ENCODE measurements at places on chromosomes 13 and 19.

DNA sequence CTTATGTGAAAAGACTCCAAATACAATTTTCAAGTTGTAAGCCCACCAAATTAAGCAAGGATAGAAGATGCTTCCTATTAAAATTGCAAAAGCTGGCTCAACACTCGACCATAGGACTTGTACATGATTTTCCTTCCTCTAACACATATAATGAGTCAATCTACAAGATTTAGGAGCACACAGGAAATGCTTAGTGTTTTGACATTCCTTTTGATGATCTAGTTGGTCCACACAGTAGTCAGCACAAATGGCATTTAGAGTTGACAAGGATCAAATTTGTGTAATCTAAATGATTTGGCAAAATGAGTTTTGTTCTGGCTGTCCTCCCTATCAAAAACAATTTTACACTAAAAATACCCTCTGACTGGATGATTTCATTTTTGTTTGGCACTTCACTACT, 340.2 kb downstream of the DIAPH3 start:
- DNase-seq, result no peak

DNA sequence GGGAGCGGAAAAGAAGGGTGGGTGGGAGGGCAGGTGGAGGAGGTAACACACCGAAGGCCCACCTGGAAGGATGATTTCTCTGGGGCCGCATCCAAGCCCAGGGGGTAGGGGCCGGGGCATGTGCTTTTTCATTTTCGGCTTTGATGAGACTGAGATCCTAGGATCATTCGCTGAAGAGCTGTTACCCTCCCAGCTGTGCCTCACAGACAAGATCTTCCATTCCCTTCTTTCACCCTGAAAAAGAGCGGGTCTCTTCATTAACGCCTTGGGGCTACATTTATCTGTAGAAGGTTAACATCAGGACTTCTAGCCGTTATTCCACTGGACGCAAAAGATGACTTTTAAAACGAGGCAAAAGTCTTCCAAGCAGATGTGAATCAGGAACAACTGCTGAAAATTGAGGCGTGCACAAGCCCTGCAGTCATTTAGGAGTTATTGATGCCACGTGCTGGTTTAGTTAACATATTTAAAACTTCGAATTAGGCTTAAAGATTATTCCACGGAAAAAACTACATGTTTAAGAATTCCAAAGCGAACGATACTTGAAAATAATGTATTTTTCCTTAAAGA, 1.1 kb downstream of the LMO7 start:
- DNase-seq, result no peak

DNA sequence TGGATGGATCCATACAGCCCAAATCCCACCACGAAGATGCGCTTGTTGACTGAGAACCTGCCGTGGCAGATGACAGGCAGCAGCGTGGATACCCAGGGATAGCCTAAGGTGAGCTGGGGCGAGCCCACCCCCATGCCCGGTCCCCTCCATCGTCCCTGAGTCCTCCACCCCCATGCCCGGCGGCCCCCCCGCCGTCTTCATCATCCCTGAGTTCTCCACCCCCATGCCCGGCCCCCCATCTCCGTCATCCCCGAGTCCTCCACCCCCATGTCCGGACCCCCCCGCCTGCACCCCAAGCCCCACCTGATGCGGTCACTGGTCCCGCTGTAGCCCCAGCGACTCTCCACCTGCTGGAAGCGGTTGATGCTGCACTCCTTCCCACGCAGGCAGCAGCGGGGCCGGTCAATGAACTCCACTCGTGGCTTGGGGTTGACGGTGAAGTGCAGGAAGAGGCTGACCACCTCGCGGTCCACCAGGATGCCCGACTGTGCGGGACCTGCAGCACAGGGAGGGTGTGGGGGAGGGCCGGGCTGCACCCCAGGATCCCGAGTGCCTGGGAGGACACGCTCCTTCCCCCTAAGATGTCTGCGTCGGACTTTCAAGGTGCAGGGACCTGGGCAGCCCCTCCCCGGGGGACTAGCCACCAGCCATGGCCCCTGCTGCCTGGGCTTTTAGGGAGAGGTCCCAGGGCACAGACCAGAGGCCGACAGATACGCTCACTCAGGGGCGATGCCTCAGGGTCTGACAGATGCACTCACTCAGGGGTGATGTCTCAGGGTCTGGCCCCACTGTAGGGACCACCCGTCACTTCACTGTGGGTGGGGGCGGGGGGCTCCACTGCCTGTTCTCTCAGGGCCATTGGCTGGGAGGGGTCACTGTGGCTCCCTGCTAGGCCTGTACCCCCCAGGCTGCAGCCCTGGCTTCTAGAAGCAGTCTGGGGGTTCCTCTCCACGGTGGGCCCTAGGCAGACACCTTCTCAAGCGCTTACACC, 28.0 kb downstream of the BTBD2 start:
- no peak for DNase-seq

DNA sequence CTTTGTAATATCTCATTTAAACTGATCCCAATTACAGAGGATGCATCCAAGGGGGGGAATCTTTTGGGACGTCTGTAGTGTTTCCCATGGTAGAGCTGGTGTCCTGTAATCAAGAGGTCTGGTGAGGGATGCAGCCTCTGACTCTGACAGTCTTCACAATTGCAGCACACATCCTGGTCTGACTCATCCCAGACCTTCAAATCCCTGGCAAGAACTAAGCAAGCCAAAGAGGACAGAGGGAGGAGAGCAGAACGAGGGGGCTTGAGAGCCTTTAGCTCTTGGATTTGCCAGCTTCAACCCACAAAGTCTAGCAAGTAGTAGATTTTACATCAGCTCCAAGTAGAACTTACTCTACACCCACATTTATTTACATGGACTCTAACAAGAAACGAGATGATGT, 17.3 kb upstream of the FCGBP start:
- no peak for DNase-seq

- no peak for DNase-seq
Observed at GRCh38 chr19:33376423-33376822, 2.9 kb downstream of the CEBPG start.

GRCh38 chr13:84352946-84353345, 470.7 kb upstream of the SLITRK1 start:
- no peak for DNase-seq

GRCh38 chr19:46014941-46015686, 7.7 kb downstream of the PGLYRP1 start:
- DNase-seq, result no peak

- DNase-seq, result no peak
Observed at GRCh38 chr19:50489461-50490011, 12.9 kb upstream of the GARIN5A start.

- no peak for DNase-seq
Observed at GRCh38 chr19:48918801-48919247, 14.7 kb upstream of the DHDH start.

GRCh38 chr19:3578390-3578789, 5.6 kb downstream of the HMG20B start:
- no peak for DNase-seq

DNA sequence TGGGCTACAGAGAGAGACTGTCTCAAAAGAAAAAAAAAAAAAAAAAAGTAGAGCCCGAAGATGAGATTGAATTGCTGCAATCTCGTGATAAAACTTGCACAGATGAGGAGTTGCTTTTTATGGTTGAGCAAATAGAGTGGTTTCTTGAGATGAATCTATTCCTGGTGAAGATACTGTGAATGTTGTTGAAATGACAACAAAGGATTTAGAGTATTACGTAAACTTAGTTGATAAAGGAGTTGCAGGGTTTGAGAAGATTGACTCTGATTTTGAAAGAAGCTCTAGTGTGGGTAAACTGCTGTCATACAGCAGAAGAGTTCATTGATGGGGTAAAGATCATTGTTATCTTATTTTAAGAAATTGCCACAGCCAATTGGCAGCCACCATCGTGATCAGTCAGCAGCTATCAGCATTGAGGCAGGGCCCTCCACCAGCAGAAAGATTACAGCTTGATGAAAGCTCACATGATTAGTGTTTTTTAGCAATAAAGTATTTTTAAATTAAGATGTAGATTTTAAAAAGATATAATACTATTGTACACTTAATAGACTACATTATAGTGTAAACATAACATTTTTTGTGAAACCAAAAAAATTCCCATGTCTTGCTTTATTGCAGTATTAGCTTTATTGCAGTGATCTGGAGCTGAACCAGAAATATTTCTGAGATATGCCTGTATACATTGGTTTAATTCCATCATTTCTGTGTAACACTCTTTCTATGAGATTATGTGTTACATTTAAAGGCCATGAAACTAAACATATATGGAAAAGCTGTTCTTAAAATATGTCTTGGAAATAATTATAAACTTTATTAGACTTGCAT, 43.1 kb downstream of the ZMYM2 start:
- no peak for DNase-seq

- DNase-seq, result no peak
Observed at GRCh38 chr13:52599037-52599847, 43.0 kb upstream of the HNRNPA1L2 start.

GRCh38 chr19:45514376-45515051, 7.2 kb downstream of the VASP start:
- DNase-seq, result no peak

- no peak for DNase-seq
Observed at GRCh38 chr13:106156468-106156867, 379.0 kb downstream of the EFNB2 start.

All from thymus (tissue), 14 donors.